ENCODE measurements at places on chromosomes 5 and 9.

DNA sequence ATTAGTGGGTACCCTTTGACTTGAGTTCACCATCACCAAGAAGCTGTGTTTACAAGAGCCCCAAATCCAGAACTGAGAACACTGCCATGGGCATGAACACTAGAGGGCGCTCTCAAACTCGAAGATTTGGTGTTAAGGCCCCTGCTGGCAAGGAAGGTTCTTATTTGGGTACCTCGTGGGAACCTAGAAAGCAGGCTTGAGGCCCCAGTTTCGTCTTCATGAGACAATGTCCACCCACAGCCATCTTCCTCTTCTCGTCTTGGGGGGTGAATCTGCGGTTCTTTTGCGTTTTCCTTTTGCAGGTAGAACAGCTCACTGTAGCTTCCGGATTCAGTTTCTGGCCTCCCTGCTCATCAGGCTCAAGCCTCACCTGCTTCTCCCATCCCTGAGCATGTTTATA, 184.0 kb downstream of the SEMA5A start:
- DNase-seq: no peak

DNA sequence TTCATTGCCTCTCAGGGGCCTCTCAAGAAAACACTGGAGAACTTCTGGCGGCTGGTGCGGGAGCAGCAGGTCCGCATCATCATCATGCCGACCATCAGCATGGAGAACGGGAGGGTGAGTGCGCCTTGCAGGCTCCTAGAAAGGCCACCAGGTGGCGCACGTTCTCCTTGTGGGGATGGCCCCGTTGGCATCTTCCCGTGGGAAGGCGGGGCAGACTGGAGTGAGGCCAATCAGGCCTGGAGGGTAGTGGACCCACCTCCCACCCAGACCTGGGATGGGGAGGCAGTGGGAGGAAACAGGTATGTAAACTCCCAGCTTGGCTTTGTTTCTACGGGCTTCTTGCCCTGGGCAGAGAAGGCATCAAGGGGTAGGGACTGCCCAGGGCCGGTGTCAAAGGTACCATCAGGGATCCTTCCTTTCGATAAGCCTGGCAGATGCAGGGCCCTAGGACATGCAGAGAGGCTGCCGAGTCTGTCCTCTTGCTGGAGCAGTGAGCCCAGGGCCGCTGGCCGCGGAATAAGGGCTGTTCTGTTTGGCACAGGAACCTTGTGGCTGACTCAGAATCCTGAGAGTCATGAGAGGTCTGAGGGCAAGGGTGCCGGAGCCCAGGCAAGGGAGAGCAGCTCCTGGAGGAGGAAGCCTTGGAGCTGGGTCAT, 18.9 kb upstream of the SPTLC1 start:
- DNase-seq: peak; percentile 67

DNA sequence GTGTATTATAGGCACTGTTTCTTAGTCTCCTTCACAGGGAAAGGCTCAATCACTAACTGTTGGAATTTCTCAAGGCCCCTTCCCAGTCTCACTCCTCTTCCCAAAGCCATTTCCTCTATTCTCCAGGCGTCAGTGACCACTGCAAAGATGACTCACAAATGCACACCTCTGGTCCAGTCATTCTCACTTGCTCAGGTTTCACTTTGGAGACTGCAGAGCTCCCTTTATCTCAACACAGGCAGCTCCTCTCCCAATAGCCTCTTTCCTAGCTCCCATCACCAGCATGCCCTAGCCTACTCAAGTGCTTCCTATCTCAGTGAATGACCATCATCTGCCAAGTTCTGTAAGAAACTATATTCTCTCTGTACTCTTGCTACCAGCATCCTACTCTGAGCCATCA, 323.6 kb downstream of the NTRK2 start:
- DNase-seq: no peak

- no peak for DNase-seq
Observed at GRCh38 chr9:17003576-17004240, 131.1 kb upstream of the CNTLN start.

GRCh38 chr5:133052317-133053175, 733 bp downstream of the HSPA4 start:
- peak; percentile 33 for DNase-seq
